ENCODE measurements at places on chromosomes 4 and X.

DNA sequence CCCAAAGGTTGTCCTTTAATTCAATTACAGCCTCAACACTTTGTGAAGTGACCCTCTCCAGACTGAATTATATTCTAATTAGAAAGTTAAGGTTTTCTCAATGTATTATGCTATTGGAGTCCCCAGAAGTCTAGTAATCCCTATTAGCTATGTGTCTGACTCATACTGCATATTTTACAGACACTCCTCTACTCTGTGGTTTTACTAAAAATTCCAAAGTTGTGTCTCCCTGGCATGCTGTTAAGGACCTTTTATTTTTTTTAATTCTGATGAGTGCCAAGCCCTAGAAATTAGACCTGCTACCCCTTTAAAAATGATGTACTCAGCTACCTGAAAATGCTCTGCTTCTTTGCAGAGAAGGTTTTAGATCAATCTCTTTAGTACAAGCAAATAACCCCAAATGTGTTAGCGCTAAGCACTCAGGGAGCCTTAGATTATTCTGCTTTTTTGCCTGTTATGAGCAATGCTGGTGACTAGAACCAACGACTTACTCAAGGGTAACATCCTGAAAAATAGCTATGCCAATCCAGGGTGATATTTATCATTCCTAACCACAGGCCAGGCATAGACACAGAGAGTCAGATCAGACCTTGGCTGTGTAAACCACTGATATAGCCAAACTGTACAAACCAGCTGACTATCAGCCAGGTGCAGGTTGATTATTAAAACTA lies 26.1 kb upstream of the CXCL13 start:
- no peak for DNase-seq

DNA sequence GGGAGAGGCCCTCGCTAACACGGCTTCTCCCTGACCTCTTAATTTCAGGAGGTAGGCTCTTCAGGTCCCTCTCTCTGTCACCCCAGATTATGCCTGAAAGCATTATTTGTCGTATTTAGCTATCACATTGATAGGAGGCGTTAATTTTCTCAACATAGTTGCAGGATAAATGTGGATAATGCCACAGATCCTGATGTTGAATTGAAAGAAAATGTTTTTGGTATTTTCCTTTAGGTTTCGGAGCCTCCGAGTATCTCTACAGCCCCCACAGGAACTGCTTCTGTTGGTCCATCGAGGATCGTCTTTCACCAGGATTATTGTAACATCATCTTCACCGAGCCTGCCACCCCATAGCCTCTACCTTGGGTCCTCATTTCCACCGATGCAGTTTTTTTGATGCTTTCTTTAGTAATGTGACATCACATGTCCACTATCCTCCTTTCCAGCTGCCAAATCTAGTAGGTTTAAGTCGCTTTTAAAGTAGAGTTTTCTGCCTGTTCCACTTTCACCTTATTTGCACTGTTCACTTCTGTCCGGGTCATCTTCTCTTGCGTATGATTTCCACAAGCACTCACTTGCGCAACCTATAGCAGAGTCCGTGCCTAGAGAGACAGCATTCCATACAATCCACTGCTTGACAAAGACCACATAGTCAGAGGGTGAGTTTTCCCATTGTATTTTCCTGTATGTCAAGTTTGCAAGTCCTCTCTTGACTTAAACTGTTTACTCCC lies 665 bp downstream of the TIGD2 start:
- DNase-seq: no peak

- DNase-seq: no peak
Measured at GRCh38 chrX:97057349-97057909, 173.7 kb downstream of the RPA4 start.

DNA sequence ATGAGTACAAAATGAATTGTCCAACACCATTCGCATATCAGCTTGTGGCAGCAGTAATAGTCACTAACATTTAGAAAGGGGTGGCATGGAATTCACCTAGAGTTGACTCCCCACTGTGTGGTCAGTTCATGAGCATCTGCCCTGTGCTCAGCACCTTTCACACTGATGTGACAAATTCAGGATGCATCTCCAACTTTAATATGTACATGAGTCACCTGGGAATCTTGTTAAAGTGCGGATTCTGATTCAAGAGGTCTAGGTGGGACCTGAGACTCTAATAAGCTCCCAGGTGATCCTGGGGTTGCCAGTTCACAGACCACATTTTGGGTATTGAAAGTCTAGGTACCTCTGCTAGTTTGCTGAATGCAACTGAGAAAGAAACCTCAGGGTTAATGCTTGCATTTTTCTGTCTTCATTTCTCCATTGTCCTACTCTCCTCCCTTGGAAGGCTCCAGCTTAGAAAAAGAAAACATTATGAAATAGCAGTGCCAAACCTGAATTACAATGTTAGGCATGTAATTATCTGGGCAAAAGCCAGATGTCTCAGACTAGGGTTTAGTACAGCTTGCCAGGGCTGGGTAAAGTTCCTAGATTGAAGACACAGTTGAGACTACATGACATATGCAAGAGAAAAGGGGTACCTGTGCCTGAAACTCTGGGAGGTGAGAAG lies 32.7 kb downstream of the TMSB4X start:
- no peak for DNase-seq

DNA sequence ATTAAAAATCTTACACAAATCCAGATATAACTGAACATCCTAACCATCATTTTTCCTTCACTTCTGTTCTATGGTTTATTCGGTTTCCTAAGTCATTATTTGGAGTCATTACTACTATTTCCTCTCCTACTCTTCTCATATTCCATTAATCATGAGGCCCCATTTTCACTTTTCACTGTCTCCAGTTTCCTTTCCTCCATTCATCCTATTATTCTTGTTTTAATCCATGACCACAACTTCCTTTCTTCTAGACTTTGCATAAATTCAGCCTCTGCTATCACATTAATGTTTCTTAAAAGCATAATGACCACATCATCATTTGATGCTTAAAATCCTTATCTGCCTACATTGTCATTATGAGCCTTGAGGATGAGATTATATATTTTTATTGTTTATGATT lies 555.0 kb upstream of the NDST4 start:
- no peak for DNase-seq

- DNase-seq: no peak
Measured at GRCh38 chr4:40976343-40976742, 226.6 kb downstream of the NSUN7 start.

- no peak for DNase-seq
Measured at GRCh38 chr4:64497491-64497890, 88.2 kb upstream of the TECRL start.

GRCh38 chr4:5635826-5636195 lies 72.5 kb downstream of the EVC2 start:
- DNase-seq: no peak

GRCh38 chrX:40827331-40827730 lies 92.0 kb upstream of the MED14 start:
- no peak for DNase-seq

DNA sequence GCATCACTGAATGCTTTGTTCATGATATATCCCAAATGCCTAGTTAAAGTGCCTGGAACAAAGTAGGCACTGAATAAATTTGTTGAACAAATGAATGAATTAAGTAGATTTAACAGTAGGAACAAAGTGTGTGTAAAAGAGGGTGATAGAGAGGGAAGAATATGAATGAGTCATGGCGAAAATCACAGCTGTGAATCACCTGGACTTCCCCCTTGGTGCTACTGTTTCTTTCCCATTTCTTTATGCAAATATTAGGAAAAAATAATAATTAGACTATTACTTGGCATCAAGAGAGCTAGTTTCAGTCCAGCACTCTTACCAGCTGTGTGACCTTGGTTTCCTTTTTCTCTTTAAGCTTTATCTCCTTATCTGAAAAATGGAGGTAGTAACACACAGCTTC lies 9.2 kb downstream of the SPIN3 start:
- no peak for DNase-seq

DNA sequence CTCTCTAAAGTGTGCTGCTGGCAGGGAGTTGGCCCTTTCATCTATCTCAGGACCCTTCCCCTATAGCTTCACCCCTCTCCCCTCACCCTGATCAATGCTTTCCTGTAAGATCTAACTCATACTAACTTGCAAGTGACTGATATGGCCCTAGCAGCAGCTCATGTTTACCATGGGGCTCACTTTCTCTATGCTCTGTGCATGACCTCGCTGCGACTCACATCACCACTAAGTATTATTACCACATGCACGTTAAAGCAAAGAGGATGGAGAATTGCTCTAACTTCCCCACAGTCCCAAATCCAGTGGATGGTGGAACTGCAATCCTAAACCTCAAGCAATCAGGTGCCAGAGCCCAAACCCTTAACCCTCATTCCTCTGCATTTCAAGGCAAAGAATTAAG lies 626.6 kb downstream of the MID1IP1 start:
- no peak for DNase-seq

GRCh38 chr4:169618286-169618685 lies 2.1 kb upstream of the CLCN3 start:
- no peak for DNase-seq

GRCh38 chrX:30153881-30154260 lies 61.5 kb upstream of the MAGEB2 start:
- no peak for DNase-seq

- DNase-seq: no peak
Measured at GRCh38 chr4:127140306-127140705, 492.5 kb upstream of the INTU start.

DNA sequence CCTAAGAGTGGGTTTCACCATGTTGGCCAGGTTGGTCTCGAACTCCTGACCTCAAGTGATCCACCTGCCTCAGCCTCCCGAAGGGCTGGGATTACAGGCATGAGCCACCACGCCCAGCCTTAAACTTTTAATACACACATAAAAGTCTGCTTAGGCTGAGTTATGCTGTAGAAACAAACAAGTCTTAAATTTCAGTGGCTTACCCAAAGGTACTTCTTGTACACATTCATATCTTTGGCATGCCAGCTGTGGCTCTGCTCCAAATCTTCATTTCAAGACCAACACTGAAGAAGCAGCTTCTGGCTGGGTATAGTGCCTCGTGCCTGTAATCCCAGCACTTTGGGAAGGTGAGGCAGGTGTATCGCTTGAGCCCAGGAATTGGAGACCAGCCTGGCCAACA lies 80.3 kb downstream of the PPEF2 start:
- DNase-seq: no peak

DNA sequence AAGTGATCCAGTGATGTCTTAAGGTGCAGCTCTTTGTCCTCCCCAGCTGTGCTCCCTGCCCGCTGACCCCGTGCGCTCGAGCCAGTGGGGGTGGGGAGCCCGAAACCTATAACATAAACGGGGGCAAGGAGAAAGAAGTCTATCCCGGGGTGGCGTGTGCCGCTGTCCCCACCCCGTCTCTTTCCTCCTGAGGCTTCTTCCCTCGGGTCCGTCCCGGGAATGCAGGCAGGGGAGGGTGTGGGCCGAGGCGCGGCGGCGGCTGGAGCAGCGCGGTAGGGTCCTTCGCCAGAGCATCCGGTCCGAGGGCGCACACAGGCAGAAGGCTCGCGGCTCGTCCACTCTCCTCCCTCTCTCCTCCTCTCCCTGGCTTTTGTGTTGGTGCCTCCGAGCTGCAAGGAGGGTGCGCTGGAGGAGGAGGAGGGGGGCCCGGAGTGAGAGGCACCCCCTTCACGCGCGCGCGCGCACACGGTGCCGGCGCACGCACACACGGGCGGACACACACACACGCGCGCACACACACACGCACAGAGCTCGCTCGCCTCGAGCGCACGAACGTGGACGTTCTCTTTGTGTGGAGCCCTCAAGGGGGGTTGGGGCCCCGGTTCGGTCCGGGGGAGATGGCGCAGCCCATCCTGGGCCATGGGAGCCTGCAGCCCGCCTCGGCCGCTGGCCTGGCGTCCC lies at the start of gene RAB33A:
TSS of gene RAB33A (plus strand) at position 517 of the 681 bp plus-strand sequence. CDS start at position 618, 101 bp downstream.
- no peak for DNase-seq

- no peak for DNase-seq
Measured at GRCh38 chrX:124342174-124342867, 4.0 kb upstream of the SH2D1A start.

- no peak for DNase-seq
Measured at GRCh38 chr4:20456407-20456806, 204.7 kb downstream of the SLIT2 start.

- DNase-seq: no peak
Measured at GRCh38 chr4:81486502-81486901, 14.8 kb upstream of the RASGEF1B start.

Data from cortex of kidney (tissue), 1 donor.